ENCODE measurements at places on chromosomes 5 and 9.

- no peak for DNase-seq
Measured at GRCh38 chr9:123348317-123348992, 7.5 kb upstream of the CRB2 start.

- no peak for DNase-seq
Measured at GRCh38 chr9:135090081-135090480, 2.6 kb downstream of the OLFM1 start.

- no peak for DNase-seq
Measured at GRCh38 chr9:34693560-34693959, 2.5 kb upstream of the CCL19 start.

GRCh38 chr9:83271665-83272071 lies 208.7 kb upstream of the RASEF start:
- no peak for DNase-seq

DNA sequence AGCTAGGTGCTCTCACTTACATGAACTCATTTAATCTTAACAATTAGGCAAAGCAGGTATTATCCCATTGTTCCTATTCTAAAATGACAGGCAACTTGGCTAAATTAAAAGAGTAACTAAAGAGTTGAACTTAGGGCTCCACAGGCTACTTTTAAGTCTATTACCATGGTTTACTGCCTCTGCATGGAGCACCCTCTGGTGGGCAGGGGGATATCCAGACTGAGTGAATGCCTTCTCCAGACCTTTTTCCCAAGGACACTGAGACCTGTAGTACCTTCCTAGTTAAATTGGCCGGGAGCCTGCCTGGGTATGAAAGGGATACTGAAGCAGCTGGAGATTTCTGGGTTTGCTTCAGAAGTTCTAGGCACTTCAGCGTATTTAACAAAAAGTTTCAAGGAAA lies 238.1 kb downstream of the ELAVL2 start:
- DNase-seq: no peak

- no peak for DNase-seq
Measured at GRCh38 chr5:40078898-40079575, 600.7 kb upstream of the PTGER4 start.

DNA sequence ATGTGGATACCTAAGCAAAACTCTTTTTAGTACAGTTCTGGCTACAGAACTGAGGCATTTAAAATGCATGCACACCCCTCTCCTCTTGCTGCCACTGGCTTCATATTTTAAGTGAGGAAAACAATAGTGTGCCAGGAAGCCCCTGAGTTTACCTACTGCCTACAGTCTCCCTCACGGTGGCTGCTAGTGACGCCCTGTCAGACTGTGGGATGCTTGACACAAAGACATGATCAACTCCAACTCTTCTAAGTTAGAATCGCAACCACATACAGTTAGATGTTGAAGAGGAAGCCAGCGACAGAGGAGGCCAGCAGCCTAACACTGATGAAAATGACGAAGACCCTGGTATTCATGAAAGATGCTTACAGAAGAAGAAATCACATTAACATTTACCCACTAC lies 1.3 kb downstream of the SEC16A start:
- DNase-seq: no peak

- DNase-seq: no peak
Measured at GRCh38 chr5:108911055-108911454, 163.4 kb downstream of the FER start.

GRCh38 chr5:156155598-156155997 lies 171.4 kb upstream of the SGCD start:
- no peak for DNase-seq

DNA sequence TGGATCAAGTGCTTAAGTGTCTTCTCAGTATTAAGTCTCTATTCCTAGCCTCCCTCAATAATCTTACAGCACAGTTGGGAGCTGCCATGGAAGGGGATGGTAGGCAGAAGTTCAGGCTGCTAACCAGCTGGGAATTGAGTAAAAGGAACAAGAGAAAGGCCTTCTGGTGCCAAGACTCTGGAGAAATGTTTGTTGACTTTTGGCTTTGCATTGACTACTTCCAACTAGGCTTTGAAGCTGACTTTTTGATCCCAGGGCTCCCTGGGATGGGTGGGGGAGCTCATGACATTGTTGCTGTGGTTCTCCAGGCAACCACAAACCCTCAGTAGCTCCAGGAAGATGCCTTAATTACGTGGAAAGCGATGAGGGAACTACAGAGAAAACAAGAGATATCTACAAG lies 85.2 kb upstream of the HTR4 start:
- peak; percentile 10 for DNase-seq

DNA sequence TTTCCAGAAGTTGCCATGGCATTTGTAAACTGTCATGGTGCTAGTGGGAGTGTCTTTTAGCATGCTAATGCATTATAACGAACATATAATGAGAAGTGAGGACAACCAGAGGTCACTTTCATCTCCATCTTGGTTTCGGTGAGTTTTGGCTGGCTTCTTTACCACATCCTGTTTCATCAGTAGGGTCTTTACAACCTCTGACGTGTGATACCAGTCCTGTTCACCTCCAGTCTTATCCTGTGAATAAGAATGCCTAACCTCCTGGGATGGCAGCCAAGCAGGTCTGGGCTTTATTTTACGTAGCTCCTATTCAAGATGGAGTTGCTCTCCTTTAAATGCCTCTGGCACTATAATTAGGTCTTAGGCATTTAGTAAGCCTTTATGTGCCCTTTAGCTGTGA lies 20.4 kb upstream of the RFK start:
- peak; percentile 70 for DNase-seq

GRCh38 chr9:18626046-18626698 lies 152.2 kb downstream of the ADAMTSL1 start:
- DNase-seq: no peak

GRCh38 chr9:18632632-18633403 lies 158.9 kb downstream of the ADAMTSL1 start:
- DNase-seq: peak; percentile 88

DNA sequence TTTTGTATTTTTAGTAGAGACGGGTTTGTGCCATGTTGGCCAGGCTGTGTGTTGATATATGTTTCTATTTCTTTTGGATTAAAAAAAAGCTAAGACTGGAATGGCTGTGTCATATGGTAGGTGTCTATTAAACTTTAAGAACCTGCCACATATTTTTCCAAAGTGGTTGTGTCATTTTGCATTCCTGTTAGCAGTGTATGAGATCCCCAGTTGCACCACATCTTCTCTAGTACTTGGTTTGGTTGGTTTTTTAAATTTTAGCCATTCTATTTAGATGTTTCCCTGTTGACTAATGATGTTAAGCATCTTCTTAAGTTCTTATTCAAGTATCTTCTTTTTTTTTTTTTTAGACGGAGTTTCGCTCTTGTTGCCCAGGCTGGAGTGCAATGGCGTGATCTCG lies 36.2 kb upstream of the MEGF9 start:
- DNase-seq: no peak

DNA sequence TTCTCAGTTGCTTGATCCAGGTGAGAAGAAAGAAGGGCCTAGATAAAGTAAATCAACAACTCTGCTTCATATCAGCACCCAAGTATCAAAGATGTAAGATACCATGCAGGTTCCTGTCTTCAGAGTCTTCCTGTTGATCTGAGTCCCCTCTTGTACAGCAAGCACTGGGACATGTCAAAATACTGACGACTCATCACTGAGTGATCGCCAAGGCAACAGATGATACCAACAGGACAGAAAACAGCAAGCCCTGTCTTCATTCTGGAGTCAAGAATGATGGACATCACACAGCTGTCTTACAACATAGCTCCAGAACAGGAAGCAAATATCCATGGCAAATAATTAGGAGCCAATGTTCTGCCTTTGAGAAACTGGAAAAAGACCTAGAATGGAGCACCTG lies 83.7 kb downstream of the TARS1 start:
- DNase-seq: peak; percentile 59

DNA sequence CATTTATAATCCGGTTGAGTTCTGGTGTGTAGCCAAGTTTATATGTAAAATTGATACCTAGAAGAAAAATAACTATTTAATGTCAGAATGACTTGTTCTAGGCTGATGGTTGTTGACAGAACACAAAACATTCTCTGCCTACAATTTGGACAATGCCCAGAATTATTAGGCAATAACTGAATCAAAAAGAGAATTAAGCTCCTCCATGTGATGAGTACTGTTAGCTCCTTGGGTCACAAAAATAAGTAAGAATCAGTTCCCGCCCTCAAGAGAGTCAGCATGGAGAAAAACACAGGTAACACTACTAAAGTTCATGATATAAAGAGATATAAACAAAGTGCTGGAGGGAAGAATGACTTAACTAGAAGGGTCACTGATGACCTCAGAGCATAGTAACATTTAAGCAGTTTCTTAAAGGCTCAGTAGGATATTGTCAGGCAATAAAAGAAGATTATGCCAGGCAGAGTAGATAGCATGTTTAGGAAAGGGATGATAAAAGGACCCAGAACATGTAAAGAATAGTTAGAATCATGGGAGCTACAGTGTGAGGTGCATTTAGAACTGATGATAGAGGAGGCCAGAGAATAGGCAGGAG lies 200.5 kb upstream of the ACTBL2 start:
- peak; percentile 58 for DNase-seq

GRCh38 chr5:160233215-160233614 lies 3.9 kb downstream of the FABP6 start:
- DNase-seq: peak; percentile 2

GRCh38 chr5:145712245-145712644 lies 122.9 kb downstream of the PRELID2 start:
- DNase-seq: no peak

GRCh38 chr5:96530901-96531300 lies 97.9 kb upstream of the PCSK1 start:
- peak; percentile 30 for DNase-seq

GRCh38 chr5:305459-305858 lies 16.1 kb upstream of the AHRR start:
- no peak for DNase-seq

GRCh38 chr5:72848474-72849428 lies 32.3 kb downstream of the TNPO1 start:
- DNase-seq: no peak

DNA sequence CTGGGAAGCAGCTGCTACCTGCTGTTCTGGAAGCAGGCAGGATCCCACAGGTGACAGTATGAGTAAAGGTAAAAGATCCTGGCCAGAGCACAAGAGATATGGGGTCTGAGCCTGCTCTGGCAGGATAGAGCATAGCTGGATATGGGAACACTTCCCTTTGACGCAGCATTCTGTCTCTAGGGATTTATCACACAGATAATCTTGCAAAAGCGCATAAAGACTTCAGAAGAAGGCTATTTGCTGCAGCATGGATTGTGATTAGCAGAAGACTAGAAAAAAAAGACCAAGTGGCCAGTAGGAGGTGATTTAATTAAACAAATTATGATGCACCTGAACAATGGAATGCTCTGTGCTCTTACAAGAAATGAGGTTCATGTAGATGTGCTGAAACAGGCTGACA lies 52.4 kb upstream of the PWWP2A start:
- peak; percentile 60 for DNase-seq

DNA sequence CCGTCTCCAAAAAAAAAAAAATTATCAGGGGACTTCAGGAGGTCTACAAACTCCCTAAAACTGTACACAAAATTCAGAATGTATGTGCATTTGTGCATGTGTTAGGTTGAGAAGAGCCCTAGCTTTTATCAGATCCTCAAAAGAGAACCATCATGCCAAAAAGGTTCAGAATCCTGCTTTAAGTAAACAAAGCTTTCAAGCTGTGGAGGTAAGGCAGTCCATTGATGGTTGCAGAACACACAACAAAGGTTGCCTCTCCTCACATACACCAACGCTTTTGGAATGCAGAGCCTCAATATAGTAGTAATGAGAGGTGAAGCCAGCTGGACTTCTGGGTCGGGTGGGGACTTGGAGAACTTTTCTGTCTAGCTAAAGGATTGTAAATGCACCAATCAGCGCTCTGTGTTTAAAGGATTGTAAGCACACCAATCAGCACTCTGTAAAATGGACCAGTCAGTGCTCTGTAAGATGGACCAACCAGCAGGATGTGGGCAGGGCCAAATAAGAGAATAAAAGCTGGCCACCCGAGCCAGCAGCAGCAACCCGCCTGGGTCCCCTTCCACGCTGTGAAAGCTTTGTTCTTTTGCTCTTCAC lies 57.9 kb upstream of the RNF38 start:
- no peak for DNase-seq

DNA sequence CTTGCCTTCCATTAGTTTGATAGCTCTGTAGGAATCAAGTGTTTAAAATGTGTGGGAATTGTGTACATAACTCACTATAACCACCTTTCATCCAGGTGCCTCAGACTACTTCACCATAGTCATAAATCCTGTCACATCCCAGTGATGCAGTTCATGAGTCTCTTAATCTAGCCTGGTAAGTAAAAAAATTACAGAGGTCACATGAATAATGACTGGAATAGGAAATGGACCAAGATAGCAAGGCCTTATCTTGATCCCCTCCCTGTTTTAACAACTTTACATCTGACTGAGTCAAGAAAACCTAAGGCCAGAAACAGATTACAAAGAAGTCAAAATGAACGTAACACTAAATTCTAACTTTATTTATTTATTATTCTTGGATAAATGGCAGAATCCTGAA lies 1.5 kb upstream of the RNF145 start:
- no peak for DNase-seq

DNA sequence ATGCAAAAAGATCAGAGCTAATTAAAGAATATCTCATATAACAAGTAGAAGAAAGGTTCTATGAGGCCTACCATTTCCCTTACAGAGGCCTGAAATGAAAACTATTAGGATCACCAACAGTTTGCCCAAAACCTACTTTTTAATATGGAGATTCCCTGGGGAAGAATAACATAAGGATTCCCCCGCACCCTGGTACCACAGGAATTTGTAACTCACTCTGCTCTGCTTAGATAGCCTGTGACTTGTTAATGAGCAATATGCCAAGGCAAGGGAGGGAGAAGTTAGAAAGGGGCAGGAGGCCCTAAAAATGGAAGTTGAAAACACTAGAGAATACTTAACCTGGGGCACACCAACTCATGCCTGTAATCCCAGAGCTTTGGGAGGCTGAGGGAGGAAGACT lies 107.0 kb downstream of the CDH6 start:
- DNase-seq: no peak

GRCh38 chr9:123424552-123425225 lies 68.7 kb downstream of the CRB2 start:
- no peak for DNase-seq
